ENCODE measurements at places on chromosomes 16 and 17.
A peak's percentile ranks its signal among the peaks of the same experiment; 100 is the strongest.

- DNase-seq: no peak
Observed at GRCh38 chr17:62186841-62187240, 121.8 kb upstream of the MED13 start.

GRCh38 chr17:57431415-57431814 lies 175.1 kb downstream of the MSI2 start:
- DNase-seq: no peak

- DNase-seq: no peak
Observed at GRCh38 chr16:3171181-3171854, 16.7 kb upstream of the OR1F1 start.

DNA sequence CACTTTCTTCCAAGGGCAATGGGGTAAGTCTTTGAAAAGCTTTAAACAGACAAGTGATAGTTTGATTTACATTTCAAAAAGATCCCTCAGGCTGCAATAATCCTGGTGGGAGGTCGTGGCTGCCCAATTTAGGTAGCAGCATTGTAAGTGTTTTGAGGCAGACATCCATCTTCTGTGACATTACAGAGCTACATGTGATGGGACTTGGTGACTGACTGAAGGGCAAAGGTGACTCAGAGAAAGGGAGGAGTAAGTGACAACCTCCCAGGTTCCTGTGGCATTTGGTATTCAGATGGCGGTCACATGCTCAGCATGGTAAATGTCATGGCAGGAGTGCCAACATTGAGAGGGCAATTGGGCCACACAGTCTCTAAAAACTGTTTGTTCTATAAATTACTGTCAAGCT lies 26.5 kb downstream of the STAT3 start:
- no peak for DNase-seq

- no peak for DNase-seq
Observed at GRCh38 chr16:89122322-89122851, 28.7 kb downstream of the ACSF3 start.

GRCh38 chr16:80940069-80940856 lies 66.4 kb downstream of the CMC2 start:
- no peak for DNase-seq

DNA sequence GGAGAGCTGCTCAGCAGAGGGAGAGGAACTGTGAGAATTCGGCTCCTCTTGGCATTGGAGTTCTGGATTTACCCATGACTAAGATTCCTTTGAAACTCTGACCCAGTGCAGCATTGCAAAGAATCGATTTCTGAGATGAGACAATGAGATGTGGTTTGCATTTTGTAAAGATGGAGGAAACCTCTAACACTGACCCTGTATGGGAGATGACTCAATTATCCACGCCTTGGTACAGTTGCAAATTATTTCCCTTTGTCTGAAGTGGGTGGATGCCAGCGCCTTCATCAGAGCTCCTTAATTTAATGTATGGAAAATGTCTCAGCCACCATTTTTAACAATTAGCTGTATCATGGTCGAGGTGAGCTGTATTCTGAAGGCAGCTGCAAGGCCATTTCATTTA lies 53.4 kb downstream of the NUP93 start:
- no peak for DNase-seq

DNA sequence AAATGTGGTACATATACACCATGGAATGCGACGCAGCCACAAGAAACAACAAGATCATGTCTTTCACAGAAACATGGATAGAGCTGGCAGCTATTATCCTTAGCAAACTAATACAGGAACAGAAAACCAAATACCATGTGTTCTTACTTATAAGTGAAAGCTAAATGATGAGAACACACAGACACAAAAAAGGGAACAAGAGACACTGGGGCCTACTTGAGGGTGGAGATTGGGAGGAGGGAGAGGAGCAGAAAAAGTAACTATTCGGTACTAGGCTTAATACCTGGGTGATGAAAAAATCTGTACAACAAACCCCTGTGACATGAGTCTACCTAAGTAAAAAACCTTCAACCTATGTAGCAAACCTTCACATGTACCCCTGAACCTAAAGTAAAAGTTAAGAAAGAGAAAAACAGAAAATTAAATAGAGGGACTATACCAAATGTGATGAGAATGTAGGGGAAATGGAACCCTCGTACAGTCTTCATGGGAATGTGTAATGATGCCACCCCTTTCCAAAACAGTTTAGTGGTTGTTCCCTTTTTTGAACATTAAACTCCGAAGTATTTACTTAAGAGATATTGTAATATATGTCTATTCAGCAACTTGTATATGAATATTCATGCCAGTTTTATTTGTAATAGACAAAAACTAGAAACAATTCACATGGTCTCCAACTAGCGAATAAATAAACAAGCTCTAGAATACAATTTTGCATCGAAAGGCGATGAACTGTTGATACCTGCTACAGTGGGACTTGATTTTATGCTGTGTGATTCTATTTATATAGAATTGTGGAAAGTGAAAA lies 33.9 kb downstream of the AHSP start:
- DNase-seq: no peak

DNA sequence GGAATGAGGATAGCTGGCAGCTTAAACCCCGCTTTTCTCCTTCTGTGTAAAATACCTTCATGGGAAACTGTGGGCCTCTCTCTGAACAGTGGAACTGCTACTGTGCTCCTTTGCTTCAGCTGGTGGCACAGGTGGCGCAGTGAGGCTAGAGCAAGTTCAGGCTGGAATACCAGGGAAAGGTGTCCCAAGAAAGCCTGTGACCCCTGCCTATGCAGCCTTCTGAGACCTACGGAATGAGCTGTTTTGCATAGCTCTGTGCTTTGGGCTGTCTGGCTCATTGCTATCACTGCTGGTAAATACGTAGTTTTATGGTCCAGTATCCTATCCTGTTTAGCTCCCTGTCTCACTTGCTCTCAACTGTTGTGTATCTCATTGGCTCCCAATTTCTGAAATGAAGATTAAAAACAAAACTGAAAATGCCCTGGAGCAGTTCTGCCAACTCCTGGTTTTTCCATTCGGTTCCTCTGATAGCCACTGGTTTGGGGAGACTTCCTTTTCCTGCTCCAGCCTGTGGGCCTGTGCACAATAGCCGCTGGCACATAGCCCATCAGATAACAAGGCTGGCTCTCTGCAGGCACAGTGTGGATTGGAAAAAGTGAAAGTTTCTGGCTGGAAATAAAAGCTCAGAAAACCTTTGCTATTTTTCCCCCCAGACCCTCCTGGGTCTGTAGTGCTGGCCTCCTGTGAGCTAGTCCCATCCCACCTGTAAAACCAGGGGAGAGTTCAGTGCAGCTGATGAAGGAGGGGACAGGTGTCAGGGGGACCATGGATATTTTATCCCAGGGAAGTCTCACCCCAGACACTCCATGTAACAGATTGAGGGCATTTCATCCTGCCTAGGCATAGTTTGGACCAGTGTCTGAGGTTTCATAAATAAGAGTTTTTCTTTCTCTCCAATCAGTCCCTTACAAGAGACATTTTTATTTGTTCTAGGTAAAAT lies 24.0 kb downstream of the LIMD2 start:
- DNase-seq: peak; percentile 66

- DNase-seq: no peak
Observed at GRCh38 chr16:56997931-56998330, 8.6 kb downstream of the NLRC5 start.

- no peak for DNase-seq
Observed at GRCh38 chr16:70696952-70697593, 11.2 kb upstream of the MTSS2 start.

DNA sequence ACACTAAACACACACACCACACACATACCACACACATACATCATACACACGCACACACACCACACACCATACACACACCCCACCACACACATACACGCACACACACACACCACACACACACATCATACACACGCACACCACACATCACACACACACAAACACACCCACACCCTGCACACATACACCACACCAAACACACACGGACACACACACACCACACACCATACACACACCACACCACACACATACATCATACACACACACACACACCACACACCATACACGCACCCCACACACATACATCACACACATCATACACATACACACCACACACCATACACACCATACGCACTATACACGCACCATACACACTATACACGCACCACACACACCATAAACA lies 3.7 kb upstream of the SOX8 start:
- no peak for DNase-seq

- no peak for DNase-seq
Observed at GRCh38 chr16:89357055-89357816, 133.1 kb downstream of the ANKRD11 start.

DNA sequence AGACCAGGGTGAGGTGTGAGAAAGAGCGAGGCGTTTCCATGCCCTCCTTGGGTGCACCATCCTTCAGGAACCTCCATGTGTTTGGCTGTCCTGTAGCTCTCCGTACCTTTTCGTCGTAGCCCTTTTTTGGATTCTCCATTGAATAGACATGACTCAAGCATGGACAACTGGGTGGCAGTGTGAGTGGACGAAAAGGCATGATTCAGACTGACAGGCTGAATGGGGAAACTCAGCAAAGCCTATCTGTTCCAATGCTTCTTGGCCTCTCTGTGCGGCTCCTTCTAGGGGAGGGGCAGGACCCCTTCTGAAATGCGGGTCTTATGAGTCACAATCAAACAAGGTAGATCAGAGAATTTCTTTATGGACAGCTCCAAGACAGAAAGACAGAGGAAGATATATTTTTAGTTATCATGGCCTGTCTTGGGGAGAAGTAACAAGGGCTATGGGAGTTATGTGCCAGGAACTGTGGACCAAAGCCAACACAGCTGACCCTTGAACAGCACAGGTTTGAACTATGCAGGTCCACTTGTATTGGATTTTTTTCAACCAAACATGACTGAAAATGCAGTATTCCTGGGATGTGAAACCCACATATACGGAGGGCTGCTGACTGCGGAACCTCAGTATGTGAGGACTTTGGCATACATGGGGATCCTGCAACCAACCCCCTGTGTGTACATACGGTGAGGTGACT lies 22.9 kb downstream of the ADORA2B start:
- DNase-seq: no peak

DNA sequence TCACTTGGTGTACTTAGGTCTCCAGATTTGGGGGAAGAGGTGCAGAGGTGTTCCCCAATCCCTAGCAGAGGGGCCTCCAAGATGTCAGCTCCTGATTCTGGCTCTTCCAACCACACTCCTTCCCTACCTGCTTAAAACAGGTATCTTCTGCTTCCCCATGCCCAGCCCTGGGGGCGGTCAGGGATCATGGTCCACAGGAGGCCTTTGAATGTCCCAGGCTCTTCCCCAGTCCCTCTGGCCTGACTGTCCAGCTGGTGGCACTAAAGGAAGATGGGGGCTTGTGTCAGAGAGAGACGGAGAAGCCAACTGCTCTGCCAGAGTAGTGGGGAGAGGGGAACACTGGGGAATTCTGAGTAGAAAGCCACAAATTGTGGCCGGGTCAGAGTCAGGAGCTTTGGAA lies 3.8 kb downstream of the ARL4D start:
- DNase-seq: no peak
